ENCODE measurements at places on chromosomes 6 and 20.

DNA sequence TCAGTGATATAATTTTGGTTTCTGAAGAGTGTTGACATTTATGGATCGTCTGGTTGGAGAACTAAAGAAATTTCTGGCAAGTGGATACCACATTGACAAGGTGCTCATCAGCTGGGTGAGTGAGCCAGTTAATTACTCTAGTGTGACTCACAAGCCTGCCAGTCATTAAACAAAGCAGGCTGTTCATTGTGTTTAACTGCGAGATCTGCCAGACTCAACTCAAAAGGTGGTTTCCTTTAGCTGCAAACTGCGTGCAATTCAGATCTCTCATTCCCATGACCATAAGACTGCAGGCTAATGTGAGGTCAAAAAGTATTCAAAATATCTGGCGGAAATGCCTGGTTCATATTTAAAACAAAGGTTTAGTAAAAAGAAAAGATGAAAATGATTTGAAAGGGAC lies 32.5 kb upstream of the IYD start:
- DNase-seq = no peak

DNA sequence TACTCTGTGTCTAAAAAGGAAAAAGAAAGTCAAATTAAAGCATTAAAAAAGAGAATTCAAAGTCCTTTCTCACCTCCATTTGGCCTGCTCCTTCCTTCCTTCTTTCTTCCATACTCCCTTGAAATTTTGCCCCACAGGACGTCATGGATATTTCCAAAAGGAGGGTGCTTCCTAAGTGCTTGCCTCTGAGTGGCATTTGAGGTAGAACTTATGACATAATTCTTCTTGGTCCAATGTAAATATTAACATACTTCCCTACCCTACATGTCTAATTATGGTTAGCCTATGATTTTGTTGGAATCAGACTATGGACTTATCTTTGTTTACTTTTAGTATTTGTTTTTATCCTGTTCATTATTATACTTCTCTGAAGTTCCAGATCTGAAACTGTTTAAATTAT lies 132.3 kb downstream of the PFDN4 start:
- no peak for DNase-seq

DNA sequence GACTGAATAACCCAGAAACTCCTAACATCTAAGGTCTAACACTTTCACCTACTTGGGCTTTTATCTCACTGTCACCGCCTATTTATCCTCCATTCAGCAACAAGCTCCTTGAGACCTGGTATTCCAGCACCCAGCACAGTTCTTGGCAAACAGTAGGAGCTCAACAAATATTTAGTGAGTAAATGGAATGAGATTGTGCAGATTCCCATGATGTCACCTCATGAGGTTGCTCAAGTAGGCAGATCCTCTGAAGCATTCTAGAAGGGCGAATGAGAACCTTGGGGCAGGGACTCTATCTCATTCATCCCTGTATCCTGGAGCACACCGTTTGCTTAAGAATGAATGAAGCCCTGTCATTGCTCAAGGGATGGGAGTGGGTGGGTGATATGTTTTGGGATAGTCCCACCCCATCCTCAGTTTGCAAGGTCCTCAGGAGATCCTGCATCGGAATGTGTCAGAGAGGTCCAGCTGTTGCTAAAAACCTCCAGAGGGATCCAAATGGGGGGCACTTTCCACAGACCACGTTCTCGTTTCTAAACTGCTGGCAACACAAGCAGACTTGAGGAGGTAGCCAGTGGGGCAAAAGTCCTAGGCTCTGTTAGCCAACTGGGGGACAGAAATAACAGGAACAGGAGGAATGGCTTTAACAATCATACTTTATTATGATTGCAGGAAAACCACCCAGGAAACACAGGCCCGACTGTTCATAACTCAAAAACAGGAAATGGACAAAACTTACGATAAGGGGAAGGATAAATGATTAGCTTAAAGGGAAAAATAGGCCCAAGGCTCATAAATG lies 42.0 kb downstream of the EDN1 start:
- no peak for DNase-seq

DNA sequence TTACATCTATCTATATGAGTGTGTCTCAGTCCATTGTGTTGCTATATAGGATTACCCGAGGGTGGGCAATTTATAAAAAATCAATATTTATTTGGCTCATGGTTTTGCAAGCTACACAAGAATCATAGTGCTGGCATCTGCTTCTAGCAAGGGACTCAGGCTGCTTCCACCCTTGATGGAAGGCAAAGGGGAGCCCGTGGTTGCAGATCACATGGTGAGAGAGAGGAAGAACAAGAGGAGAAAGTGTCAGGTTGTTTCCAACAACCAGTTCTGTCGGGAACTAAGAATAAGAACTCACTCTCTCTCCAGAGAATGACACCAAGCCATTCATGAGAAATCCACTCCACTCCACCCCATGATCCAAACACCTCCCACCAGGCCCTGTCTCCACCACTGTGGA lies 48.2 kb upstream of the TENT5A start:
- no peak for DNase-seq

GRCh38 chr6:9412951-9413559 lies 977.7 kb upstream of the SLC35B3 start:
- no peak for DNase-seq

DNA sequence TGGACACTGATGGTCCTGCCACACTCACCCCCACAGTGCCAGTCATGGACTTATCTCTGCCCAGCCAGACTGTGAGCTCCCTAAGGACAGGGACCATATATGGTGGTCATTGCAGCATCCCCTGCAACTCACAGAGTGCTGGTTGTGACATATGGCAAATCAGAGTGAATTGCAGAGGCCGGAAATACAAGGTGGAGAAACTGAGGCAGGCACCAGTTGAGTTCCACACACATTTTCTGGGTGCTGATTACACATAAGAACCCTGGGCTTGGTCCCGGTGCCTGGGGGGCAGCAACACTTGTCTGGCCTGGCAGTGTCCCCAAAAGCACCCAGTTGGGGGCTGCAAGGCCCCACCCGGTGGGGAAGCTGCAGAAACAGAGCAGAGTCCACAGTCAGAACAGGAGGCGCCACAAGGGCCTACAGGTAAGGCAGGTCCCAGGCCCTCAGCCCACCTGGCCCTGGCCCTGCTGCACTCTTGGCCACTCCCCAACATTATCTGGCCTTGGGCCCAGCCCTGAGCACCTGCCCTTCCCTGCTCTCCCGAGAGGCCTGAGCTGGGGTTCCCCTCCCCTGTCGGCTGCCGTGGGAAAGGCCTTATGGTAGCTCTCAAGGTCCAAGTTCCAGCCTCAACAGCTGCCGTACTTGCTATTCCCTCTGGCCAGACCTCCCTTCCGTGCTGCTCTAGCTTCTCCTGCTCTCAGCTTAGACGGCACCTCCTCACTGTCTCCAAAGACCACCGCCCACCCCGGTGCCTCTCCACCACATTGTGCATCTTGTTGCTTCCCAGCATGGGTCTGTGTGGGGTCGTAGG lies 140.8 kb upstream of the PTPN1 start:
- no peak for DNase-seq

DNA sequence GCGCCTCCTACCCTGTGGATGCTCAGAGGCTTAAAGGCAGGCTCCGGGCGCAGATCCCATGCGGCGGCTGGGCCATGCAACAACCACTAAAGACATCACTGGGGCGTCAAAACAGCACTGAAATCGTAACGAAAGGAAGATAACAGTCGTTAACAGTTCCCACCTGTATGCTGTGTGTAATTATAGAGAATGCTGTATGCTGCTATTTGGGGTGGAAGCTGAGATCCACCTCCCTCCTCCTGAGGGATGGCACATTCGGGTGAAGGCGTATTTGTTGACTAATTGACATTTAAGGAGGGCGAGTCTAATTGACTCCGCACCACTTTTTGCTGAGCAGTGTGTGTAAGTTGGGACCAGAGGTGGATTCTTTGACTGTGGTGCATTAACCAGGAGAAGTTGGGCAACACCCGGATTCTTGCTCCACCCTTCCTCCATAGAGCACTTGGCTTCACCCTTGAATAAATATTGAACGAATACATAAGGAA lies 687 bp downstream of the SLC35A1 start:
- peak; percentile 48 for DNase-seq

- no peak for DNase-seq
These were observed 21.9 kb upstream of the CCN6 start for GRCh38 chr6:112031960-112032359.

GRCh38 chr20:34577061-34577460 lies 18.5 kb downstream of the MAP1LC3A start:
- no peak for DNase-seq

Data from CD4-positive, alpha-beta T cell treated with Interleukin-4 for 4 hours (primary cell).